Right atrium auricular region (tissue), 2 donors: ENCODE measurements at places on chromosomes 16 and 17. TPM values are rescaled to one million over a fixed set of nuclear protein-coding genes. Genes with fewer than 3 reads are reported as not detected.

The HP gene
- 1,105 TPM for total RNA-seq

The DPEP1 gene
- total RNA-seq: 0.16 TPM

The TRAPPC2L gene
- 33.0 TPM for total RNA-seq

The HS3ST3B1 gene
- 2.8 TPM for total RNA-seq

The WNT3 gene
- total RNA-seq: 0.44 TPM

The KRT36 gene
- not detected for total RNA-seq

The TAT gene
- total RNA-seq: not detected

The FOXC2 gene
- total RNA-seq: 2.9 TPM

The CDT1 gene
- 0.39 TPM for total RNA-seq

The HCRT gene
- total RNA-seq: not detected

The OMG gene
- 0.47 TPM for total RNA-seq

The SLC6A4 gene
- 2.0 TPM for total RNA-seq

The KRTAP9-8 gene
- not detected for total RNA-seq

The ASIC2 gene
- not detected for total RNA-seq

The SLC5A2 gene
- not detected for total RNA-seq

The ACD gene
- 10.8 TPM for total RNA-seq

The OR4D2 gene
- not detected for total RNA-seq

The TBC1D3 gene
- not detected for total RNA-seq

The SLC2A4 gene
- 151 TPM for total RNA-seq
